NCI-H1105 (cell line): ENCODE measurements at places on chromosomes 5 and 9.

GRCh38 chr5:1966461-1966860, 83.7 kb upstream of the IRX4 start:
- DNase-seq = no peak

DNA sequence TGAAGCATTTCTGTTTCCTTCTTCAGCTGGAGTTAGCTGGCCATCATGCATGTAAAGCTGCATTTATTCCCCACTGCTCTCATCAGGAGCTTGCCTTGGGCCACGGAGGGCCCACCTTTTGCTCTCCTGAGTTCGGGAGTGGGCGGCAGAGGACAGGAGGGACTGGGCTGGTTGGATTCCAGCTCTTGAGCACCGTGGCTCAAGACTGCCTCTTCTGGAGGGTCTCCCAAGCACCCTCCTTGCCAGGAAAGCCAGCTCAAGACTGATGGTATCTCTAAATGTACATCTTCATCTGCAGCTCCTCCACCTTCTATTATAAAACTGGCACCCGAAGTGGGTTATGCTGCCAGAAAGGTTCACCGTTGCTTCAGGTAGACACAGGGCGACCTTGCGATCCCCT, 399.6 kb upstream of the IRX1 start:
- DNase-seq = no peak

GRCh38 chr9:73880101-73880500, 617.0 kb upstream of the RORB start:
- DNase-seq = no peak

DNA sequence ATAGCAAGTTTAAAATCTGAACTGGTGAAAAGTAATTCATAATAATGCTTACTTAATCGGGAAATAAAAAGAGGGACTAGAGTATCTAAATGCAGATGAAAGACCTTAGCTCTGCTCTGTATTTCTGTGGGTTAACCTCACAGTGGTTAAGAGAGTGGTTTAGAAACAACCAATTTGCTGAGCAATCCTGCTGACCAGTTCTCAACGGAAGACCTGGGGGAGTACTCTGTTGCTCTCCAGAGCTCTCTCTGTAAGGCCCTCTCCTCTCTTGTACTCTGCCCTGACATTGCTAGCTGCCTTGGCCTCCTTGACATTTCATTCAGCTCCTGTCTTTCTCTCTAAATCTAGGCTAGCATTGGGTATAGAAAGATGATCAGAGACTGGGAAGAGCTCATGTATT, 1186.6 kb upstream of the SEMA6A start:
- DNase-seq = no peak

GRCh38 chr5:123856766-123857165, 344.8 kb downstream of the CSNK1G3 start:
- no peak for DNase-seq

GRCh38 chr5:84383296-84383815, 1.3 kb downstream of the EDIL3 start:
- DNase-seq = no peak

- no peak for DNase-seq
These were observed 662.6 kb upstream of the MEF2C start for GRCh38 chr5:89545626-89546025.
